ENCODE measurements at places on chromosomes 3 and 15. TPM values are rescaled to one million over a fixed set of nuclear protein-coding genes. Genes with fewer than 3 reads are reported as not detected.

The THOC7 gene
- 62.2 TPM for total RNA-seq

The LTF gene
- total RNA-seq: 78.7 TPM

The NEK10 gene
- total RNA-seq: 0.96 TPM

The SCN11A gene
- 0.33 TPM for total RNA-seq

The GPX1 gene
- total RNA-seq: 653 TPM

The CAMK2N2 gene
- not detected for total RNA-seq

DNA sequence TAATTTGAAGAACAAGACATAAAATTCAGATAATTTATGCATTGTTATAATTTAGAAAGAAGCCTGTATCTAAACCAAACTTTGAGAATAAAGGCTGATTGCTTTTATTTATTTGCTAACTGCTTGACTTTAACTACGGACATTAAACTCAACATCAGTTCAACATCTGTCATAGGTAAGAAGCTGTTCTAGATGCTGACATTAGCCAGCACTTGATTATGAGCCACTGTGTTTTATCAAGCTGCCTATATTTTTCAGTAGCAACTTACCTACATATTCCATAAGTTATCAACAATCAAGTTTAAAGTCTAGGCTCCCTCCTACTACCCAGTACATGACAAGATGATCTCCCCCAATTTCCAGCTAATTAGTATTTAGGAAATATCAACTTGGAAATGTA, 42.1 kb downstream of the USF3 start:
- H3K4me1 ChIP-seq: no peaks in the 10 kb centered on the region
- no peaks in the 10 kb centered on the region for H3K27me3 ChIP-seq
- no peak overlapping the region for H3K4me3 ChIP-seq
- no peak overlapping the region for H3K27ac ChIP-seq
- peaks cover under 1% of the 10 kb centered on the region for H3K36me3 ChIP-seq

- no peaks in the 10 kb centered on the region for H3K36me3 ChIP-seq
- no peak overlapping the region for H3K27ac ChIP-seq
- peaks cover 5% of the 10 kb centered on the region for H3K27me3 ChIP-seq
- peak overlapping the region; percentile 41 for H3K4me3 ChIP-seq
- no peak for DNase-seq
- H3K4me1 ChIP-seq: no peaks in the 10 kb centered on the region
These were observed 26.2 kb upstream of the ARL8B start for GRCh38 chr3:5095886-5096285.

DNA sequence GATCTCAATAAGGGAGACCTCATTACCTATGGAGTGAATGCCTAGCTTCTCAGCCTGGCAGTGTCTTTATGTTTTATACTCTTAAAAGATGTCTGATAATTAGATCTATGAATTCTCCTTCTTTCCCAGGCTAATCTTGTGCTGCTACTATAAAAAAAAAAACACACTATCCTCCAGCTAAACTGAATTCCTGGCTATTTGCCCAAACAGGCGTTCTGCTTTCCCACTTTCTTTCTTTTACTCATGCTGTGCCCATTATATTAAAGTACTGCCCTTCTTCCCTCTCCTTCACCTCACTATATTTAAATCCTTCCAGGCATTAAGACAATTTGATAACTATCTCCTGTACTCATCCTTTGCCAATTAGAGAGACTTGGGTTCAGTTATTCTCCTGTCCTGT, 1134.9 kb downstream of the ROBO2 start:
- H3K4me1 ChIP-seq: no peaks in the 10 kb centered on the region
- no peak for DNase-seq
- H3K27me3 ChIP-seq: no peaks in the 10 kb centered on the region
- no peak overlapping the region for H3K4me3 ChIP-seq

DNA sequence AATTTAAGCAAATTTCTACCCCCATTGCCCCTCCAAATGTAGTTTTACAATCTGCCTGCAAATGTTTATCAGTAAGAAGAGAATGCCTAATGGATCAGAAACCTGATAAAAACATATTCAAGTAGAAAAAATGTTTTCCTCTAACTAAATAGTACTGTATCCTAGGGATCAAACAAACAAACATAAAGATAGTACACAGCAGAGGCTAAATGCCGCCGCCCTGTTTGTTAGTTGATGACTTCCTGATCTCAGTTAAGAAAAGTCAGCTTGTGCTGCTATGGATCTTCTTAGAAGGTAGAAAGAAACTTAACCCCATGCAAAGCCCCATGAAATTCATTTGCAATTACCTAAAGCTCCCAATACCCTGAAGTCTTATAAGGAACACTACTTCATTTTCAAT, 387.3 kb upstream of the THBS1 start:
- no peaks in the 10 kb centered on the region for H3K27me3 ChIP-seq
- DNase-seq: no peak
- H3K36me3 ChIP-seq: no peaks in the 10 kb centered on the region
- H3K27ac ChIP-seq: no peak overlapping the region
- no peaks in the 10 kb centered on the region for H3K4me1 ChIP-seq

DNA sequence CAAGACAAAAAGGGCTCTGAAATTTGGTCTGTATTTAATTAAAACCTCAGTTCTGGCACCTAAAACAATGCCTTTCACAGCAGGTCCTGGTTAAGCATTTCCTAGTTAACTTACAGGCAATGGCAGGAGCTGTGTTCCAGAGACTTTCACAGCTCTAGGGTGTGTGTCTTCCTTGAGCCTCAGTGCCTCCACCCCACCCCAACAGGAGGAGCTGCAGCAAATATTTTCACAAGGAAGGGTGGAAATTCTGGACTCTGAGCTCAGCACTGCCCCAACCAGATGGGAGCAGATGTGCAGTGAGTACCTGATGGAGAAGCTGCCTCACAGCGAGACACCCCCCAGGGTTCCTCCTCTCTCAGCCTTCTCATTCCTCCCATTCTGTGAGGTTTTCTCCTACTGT, 106.3 kb upstream of the SPATA12 start:
- H3K4me1 ChIP-seq: no peaks in the 10 kb centered on the region
- no peaks in the 10 kb centered on the region for H3K36me3 ChIP-seq
- no peak overlapping the region for H3K27ac ChIP-seq
- H3K27me3 ChIP-seq: no peaks in the 10 kb centered on the region
- no peak overlapping the region for H3K4me3 ChIP-seq
- no peak for DNase-seq

DNA sequence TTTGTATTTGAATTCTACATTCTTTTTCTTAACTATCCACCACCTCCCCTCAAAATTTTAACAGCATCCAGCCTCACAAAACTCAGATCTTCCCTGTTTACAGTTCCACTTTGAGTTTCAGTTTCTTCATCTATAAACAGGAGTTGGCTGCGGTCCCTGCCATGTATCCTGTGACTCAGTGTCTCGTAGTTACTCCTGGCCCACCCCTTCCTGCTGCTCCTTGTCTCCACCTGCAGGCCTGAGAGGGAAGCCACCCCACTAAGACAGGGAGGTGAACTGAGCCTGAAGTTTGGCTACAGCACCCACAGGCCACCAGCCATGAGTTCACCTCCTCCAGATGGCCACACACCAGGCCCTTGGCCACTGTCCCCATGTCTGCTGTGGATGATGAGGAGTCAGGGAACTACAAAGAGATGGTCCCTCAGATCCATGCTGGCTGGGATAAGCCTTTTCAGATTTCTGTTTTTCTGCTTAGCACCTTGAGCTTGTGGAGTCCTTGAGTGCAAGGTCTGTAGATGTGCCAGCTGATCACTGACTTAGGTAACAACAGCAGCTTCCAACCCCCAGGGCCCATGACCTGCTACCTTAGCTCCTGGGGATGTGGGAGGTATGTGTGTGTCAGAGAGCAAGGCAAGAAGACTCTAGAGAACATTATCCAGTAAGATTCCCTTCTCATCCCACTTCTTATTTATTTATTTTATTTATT, 37.5 kb downstream of the CD86 start:
- no peaks in the 10 kb centered on the region for H3K36me3 ChIP-seq
- H3K4me3 ChIP-seq: no peak overlapping the region
- no peak overlapping the region for H3K27ac ChIP-seq
- H3K4me1 ChIP-seq: no peaks in the 10 kb centered on the region
- no peak for DNase-seq

DNA sequence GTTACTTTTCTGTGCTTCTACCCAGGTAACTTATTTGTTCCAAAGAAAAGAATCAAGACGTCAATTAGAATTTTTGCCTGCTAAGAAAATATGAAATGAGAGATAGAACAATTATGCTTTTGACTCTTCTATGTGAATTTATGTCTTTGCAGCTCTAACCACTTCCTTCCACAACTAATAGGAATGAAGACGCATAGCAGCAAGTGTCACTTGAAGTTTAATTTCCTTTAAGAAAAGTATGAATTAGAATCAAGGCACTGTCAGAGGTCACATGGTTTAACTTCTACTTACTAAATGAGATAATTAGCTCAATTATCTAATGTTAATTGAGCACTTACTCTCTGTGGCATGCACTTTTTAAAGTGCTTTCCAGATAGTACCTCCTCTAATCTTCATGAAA, 3.3 kb downstream of the WDR49 start:
- H3K27me3 ChIP-seq: no peaks in the 10 kb centered on the region
- H3K4me3 ChIP-seq: no peak overlapping the region
- no peaks in the 10 kb centered on the region for H3K4me1 ChIP-seq
- H3K36me3 ChIP-seq: no peaks in the 10 kb centered on the region

DNA sequence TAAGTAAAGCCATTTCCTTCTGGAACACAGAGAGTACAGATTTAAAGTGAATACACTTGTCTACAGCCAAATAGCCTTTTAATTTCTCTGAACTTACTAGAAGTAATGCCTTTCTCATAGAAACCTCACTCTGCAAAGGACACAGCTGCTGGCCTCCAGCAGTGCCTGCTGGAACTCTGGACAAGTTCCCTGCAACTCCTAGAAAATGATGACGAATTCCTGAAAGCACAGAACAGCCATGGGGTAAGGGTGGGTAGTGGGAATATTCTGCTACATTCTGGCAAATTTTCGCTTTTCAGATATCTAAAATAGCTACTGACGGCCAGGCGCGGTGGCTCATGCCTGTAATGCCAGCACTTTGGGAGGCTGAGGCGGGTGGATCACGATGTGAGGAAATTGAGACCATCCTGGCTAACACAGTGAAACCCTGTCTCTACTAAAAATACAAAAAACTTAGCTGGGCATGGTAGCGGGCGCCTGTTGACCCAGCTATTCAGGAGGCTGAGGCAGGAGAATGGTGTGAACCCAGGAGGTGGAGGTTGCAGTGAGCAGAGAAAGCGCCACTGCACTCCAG, 34.4 kb downstream of the RYK start:
- H3K4me1 ChIP-seq: no peaks in the 10 kb centered on the region
- H3K27ac ChIP-seq: no peak overlapping the region
- H3K27me3 ChIP-seq: no peaks in the 10 kb centered on the region
- H3K4me3 ChIP-seq: no peak overlapping the region
- DNase-seq: no peak

DNA sequence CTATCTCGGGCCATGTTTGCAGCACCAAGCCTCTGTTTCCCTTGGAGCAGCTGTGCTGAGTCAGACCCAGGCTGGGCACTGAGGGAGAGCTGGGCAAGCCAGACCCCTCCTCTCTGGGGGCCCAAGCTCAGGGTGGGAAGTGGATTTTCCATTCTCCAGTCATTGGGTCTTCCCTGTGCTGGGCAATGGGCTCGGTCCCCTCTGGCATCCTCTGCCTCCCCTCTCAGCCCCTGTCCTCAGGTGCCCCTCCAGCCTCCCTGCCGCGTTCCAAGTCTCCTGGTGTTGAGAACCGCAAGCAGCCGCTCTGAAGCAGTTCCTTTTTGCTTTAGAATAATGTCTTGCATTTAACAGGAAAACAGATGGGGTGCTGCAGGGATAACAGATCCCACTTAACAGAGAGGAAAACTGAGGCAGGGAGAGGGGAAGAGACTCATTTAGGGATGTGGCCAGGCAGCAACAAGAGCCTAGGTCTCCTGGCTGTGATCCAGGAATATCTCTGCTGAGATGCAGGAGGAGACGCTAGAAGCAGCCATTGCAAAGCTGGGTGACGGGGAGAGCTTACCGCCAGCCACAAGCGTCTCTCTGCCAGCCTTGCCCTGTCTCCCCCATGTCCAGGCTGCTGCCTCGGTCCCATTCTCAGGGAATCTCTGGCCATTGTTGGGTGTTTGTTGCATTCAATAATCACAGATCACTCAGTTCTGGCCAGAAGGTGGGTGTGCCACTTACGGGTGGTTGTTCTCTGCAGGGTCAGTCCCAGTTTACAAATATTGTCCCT, 1.2 kb downstream of the RHO start:
- H3K4me1 ChIP-seq: no peaks in the 10 kb centered on the region
- no peaks in the 10 kb centered on the region for H3K36me3 ChIP-seq
- H3K27me3 ChIP-seq: no peaks in the 10 kb centered on the region
- no peak for DNase-seq
- no peak overlapping the region for H3K27ac ChIP-seq
- no peak overlapping the region for H3K4me3 ChIP-seq

DNA sequence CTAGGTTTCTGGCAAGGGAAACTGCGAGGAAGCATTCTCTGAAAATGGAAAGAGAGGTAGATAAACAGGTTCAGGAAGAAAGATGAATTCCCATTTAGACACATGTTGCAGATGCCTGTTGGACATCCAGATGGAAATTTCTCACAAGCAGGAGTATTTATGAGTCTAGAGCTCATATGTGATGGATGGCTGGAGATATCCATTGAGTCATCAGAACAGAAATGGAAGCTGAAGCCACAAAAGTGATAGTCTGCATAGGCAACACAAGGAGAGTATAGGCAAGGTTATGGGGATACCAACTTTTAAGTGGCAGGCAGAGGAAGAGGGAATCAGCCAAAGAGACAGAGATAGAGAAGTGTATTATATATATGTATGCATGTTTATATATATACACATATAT, 6.3 kb upstream of the RAMAC start:
- no peaks in the 10 kb centered on the region for H3K4me1 ChIP-seq
- H3K27me3 ChIP-seq: no peaks in the 10 kb centered on the region
- no peak overlapping the region for H3K4me3 ChIP-seq
- H3K27ac ChIP-seq: no peak overlapping the region
- H3K36me3 ChIP-seq: no peaks in the 10 kb centered on the region

- H3K4me3 ChIP-seq: no peak overlapping the region
- H3K27ac ChIP-seq: no peak overlapping the region
- no peak for DNase-seq
- no peaks in the 10 kb centered on the region for H3K27me3 ChIP-seq
- no peaks in the 10 kb centered on the region for H3K36me3 ChIP-seq
These were observed 208.2 kb downstream of the RPLP1 start for GRCh38 chr15:69660658-69661405.

GRCh38 chr3:7854266-7854665, 647.4 kb upstream of the LMCD1 start:
- no peak overlapping the region for H3K4me3 ChIP-seq
- H3K36me3 ChIP-seq: no peaks in the 10 kb centered on the region
- H3K27me3 ChIP-seq: no peaks in the 10 kb centered on the region
- no peak overlapping the region for H3K27ac ChIP-seq
- DNase-seq: no peak
